ENCODE measurements at places on chromosomes 12 and 14. TPM values are rescaled to one million over a fixed set of nuclear protein-coding genes. Genes with fewer than 3 reads are reported as not detected.

GRCh38 chr14:95862243-95862642 is 14.4 kb upstream of the TUNAR start:
- no peak for DNase-seq

Gene ANKRD33
- not detected for total RNA-seq

DNA sequence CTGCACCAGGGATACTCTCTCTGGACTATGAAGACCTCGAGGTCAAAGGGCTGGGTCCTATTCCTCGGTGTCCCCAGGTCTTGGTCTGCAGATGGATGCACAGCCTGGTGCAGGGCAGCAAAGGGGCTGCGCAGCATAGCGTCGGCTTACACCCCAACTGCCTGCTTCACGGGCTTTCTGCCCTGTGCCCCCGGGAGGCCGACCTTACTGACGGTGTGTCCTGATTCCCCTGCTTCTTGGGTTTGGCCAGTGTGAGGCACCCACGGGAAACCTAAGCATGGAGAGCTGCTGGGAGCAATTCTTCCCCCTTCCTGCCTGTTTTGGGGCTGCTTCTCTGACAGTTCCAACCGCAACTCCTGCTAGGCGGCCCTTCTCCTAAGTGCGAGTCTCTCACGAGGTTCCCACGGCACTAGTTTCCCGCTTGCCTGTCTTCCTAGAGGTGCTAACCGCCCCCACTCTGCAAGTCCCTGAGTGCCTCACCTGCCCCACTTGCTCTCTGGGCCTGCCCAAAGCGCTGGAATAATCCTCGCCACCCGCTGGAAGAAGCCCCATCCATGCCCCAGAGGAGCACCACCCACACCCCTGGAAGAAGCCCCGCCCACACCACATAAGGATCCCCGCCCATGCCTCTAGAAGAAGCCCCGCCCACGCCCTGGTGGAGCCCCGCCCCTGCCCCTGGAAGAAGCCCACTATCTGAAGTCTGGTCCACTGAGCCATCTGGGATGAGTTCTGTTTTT is 54.0 kb downstream of the PRIMA1 start:
- no peak for DNase-seq

DNA sequence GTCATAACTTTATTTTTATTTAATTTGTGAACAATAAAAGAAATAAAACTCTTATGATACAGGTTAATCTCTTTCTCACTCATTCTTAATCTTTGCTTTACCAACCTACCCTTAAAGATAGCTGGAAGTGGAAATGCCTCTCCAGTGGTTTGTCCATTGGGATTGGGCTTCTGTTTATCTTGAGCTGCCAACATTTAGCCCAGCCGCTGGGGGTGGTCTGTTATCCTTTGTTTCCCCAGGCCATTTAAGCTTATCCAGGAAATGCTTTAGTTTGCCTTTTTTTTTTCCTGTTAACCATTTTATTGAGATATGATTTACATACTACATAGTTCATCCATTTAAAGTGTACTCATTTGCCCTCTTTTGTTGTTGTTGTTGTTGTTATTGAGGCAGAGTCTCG is 8.2 kb downstream of the TDG start:
- no peak for DNase-seq

GRCh38 chr14:101134851-101135433 is 231.4 kb upstream of the RTL1 start:
- no peak for DNase-seq

Gene POTEG
- not detected for total RNA-seq

- peak; percentile 58 for DNase-seq
These were observed 10.8 kb downstream of the RAPGEF3 start for GRCh38 chr12:47747596-47748506.

- DNase-seq = no peak
These were observed 240.0 kb downstream of the AACS start for GRCh38 chr12:125305231-125305630.

Gene ACVRL1
- total RNA-seq = under 0.01 TPM

- DNase-seq = no peak
These were observed 13.8 kb downstream of the BICD1 start for GRCh38 chr12:32120419-32120818.

DNA sequence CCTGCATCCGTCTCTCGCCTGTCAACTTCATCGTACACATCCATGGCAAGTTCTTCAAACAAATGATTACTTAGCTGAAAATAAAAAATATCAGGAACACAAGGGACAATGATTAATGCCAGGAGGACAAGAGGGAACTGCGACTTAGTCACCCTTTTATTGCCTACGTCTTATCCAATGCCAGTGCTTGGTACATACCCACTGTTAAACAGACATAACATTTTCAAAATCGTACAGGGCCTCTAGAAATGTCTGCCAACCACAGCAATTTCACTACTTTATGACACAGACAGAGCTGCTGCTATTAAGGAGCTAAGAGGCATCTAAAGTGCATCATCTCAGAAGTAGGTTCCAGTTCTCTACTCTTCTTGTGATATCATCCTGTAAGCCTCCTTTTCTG is 34.6 kb downstream of the GIT2 start:
- DNase-seq = no peak

- DNase-seq = no peak
These were observed 31.0 kb downstream of the JAG2 start for GRCh38 chr14:105137481-105138020.

- DNase-seq = no peak
These were observed 22.1 kb downstream of the DMAC2L start for GRCh38 chr14:50334211-50334610.

Gene SIX6
- total RNA-seq = not detected

Gene CLEC9A
- not detected for total RNA-seq

Gene ARHGAP9
- total RNA-seq = not detected

GRCh38 chr12:104957719-104958000 is 430 bp downstream of the SLC41A2 start:
- no peak for DNase-seq

Measured in bronchial epithelial cell (primary cell).